ENCODE measurements at places on chromosomes 16 and 17.

GRCh38 chr16:50390914-50391716 is 22.3 kb upstream of the BRD7 start:
- DNase-seq: no peak

- DNase-seq: no peak
Observed at GRCh38 chr16:10812312-10813098, 6.1 kb downstream of the TVP23A start.

- no peak for DNase-seq
Observed at GRCh38 chr16:28186752-28187151, 25.0 kb downstream of the XPO6 start.

DNA sequence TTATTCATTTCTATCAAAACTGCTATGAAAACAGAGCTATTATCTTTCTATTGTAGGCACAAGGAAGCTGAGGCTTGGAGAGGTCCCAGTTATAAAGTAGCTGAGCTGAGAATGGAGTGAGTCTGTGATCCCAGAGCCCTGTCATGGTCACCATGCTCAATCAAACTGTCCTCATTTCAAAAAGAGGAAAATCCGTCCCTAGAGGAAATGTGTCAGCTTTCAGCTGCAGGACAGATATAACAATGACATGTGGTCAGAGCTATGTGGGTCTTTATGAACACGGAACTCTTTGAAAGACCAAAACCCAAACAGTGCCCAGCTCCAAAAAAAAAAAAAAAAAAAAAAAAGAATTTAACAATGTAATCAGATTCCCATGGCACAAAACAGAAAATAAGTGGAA is 266.1 kb downstream of the XYLT1 start:
- no peak for DNase-seq

GRCh38 chr16:11349599-11350276 is 4.5 kb downstream of the RMI2 start:
- no peak for DNase-seq

DNA sequence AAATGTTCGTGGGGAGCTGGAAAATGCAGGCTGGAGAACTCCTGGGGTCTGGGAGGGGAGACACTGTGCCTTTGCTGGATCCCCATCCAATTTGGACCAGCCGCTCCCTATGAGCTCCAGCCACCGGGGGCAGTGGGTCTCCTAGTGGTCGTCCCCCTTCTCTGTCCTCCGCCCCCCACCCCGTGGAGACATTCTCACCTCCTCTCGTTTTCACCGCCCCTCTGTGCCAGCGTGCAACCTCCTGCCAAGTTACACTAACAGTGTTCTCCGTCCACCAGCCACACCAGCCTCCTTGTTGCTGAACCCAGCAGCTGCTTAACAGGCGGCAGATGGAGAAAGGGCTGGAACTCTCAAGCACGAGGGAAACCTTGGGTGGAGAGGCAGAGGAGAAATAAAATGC is 67.4 kb upstream of the SOX9 start:
- DNase-seq: no peak

- DNase-seq: no peak
Observed at GRCh38 chr17:8314797-8315763, 5.0 kb downstream of the ARHGEF15 start.

DNA sequence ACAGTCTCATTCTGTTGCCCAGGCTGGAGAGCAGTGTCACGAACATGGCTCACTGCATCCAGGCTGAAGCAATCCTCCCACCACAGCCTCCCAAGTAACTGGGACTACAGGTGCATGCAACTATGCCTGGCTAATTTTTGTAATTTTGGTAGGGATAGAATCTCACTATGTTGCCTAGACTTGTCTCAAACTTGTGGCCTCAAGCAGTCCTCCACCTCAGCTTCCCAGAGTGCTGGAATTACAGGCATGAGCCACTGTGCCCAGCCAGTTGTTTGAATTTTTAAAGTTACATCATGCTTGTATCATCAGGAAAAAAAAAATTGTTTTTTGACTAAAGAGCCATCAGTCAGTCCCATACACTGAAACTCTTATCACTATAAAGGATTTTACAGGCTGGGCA is 17.1 kb upstream of the VPS4A start:
- DNase-seq: no peak

DNA sequence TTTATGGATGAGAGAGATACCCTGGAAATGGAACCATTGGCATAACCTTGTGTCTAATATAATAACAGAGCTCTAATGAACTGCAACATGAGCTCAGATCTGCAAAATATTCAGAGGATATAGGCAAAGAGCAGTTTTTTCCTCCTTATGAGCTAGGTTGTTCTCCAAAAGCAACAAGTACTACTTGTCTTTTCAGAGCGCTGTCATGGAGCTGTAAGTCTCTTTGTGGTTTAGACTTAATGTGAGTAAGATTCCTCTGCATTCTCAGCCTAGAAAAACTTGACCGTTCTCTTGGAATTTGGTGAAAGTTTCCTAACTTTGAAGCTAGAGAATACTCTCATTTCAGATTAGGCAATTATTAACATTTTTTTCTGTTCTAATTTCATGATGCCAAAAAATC is 85.2 kb downstream of the FTO start:
- DNase-seq: no peak

DNA sequence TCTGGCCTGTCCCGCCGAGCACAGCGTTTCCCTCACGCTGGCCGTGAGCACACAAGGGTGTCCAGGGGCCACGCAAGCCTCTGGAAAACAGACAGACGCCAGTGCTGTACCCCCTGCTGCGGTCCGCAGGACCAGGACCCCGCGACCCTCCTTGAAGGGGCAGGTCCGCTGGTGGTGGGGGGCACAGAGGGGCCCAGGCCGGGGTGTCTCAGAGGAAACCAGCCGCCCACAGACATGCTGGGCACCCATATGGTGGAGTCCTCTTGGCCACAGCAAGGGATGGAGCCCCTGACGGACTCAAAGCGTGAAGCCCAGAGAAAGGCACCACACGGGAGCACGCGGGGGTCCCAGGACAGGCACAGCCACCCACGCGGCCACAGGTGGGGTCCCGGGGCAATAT is 34.4 kb downstream of the METRNL start:
- no peak for DNase-seq

DNA sequence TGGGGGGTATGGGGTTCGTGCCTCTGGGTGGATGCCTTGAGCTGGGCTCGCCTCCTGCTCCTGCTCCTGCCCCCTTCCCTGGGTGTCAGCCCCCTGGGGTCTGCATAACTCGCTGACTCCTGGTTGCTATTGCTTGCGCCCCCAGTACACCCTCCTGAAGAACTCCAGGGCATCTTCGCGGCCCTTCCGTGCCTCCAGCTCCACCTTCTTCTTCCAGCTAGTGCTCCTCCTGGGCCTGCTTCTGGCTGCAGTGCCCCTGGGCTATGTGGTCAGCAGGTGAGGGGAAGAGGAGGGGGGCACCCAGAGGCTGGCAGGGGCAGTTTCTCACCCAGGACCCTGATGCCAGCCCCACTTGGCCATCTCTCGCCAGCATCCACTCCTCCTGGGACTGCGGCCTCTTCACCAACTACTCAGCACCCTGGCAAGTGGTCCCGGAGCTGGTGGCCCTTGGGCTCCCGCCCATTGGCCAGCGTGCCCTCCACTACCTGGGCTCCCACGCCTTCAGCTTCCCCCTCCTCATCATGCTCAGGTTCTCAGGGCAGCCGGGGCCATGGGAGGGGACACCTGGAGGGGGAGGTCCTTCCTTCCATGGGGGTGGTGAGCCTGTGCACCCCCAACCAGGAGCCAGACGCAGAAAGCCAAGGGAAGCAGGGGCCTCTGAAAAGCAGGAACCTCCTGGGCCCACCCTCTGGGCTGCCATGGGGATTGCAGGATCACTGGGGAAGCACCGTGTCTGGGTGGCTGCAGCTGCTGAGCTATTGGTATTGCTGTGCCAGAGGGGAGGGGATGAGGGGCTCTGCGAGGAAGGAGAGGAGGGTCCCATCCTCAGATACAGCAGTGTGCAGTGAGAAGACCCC is 7.8 kb upstream of the C17orf99 start:
- DNase-seq: no peak

DNA sequence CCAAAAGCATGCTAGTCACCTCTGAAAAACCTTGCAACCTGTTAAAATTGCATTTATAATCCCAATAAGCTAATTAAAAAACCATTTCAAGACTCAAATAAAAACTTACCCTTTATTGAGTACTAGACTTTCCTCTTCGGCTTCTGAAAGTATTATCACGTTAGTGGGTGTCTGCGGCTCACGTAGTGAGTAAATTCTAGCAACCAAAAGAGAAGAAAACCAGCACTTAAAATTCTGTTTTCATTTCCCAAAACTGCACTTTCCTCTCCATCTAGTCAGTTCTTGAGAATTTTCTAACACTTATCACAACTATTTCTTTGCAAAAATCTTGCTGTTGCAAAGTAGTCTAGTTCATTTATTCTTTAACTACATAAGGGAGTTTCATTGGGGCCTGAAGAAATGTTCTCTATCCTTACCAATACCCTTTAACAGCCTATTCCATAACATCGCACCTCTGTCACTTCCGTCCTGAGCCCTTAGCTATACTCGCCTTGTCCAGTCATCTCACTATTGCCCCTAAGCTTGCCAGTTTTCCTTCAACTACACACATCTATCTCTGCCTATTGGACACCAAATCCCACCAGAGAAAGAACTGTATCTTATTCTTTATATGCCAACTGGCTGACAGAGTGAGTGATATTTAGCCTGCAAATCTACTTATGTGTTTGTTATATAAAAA is 8.7 kb downstream of the NUP88 start:
- no peak for DNase-seq

- DNase-seq: no peak
Observed at GRCh38 chr16:17749706-17750105, 278.9 kb upstream of the XYLT1 start.

GRCh38 chr17:82920150-82920549 is 80.3 kb upstream of the ZNF750 start:
- no peak for DNase-seq

DNA sequence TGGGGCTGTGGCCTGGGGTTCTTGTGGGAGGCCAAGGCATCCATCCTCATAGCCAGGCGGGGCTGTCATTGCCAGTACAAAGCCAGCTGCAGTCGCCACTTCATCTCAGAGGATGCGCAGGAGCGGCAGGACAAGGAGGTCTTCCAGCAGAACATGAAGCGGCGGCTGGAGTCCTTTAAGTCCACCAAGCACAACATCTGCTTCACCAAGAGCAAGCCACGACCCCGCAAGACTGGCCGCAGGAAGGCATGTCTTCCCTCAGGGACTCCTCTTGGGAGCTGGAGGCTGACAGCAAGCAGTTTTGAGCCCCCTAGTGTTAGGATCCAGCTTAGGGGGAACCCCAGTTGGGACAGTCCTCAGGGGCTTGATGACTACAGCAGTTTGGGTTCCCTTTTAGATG is 15.1 kb upstream of the PLEKHG4 start:
- no peak for DNase-seq

DNA sequence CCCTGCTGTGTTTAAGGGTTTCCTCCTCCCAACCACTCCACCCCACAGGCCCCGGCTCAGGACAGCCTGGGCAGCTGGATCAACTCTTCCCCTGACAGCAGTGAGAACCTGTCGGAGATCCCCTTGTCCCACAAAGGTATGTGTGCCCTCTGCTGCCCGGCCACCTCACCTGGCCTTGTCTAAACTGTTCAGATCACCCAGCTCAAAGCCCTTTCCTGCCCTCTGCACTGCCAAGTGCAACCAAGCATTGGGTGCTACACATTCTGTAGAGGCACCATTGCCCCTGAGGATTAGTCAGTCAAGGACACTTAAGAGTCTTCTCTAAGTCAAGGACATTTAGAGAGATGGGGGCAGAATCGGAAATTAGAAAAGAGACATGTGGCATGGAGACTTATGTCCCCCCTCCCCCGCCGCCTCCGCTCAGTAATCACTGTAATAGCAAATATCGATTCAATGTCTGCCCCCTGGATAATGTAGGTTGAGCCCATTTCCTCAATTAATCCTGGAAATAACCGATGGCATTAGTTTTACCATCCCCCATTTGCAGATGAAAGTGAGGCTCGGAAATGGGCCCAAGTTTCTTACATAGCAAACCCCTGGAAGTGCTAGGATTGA is 8.1 kb downstream of the BTBD17 start:
- DNase-seq: no peak

GRCh38 chr17:77324227-77324626 is 183.5 kb downstream of the SEC14L1 start:
- no peak for DNase-seq

DNA sequence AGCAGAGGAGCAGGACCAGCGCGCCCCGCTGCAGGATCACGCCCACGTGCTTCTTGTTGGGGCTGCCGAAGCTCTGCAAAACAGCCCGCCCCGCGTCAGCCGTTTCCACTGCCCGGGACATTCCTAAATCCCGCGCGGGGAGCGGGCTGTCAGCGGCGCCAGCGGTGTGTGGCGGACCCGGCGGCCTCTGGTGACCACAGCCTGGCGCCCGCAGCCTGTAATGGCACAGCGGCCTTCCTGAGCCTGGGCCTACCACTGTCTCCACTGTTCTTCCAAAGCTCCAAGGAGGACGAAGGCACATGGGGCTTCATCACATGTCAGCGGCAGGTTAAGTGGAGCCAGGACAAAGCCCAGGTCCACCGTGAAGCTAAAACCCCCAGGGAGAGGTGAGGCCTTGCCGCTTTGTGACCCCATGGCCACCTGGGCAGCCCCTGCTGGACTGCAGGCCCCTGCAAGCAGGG is 2.5 kb downstream of the SLC47A2 start:
- DNase-seq: no peak

GRCh38 chr16:29819506-29819905 is 756 bp upstream of the MVP start:
- DNase-seq: no peak

- DNase-seq: no peak
Observed at GRCh38 chr17:80926591-80927250, 64.9 kb upstream of the CHMP6 start.

DNA sequence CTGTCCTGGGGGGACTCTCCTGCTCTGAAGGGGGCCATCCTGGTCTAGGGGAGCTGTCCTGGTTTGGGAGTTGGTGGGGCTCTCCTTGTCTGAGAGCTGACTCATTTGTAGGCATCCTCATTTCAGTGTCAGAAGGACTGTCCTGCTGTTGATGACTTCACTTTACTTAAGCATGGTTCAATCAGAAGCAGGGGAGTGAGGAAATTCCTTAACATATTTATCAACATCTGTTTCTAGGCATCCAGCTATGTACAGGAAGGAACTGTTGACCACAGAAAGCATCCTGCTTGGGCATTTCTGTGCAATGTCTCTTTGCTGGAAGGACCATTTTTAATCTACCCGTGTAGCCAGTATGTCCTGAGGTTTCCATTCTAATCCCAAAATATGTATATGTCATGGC is 502.7 kb upstream of the HSBP1 start:
- DNase-seq: no peak

GRCh38 chr16:55836158-55836611 is 3.3 kb upstream of the CES1 start:
- DNase-seq: no peak

GRCh38 chr17:80359422-80360110 is 55.4 kb upstream of the ENDOV start:
- no peak for DNase-seq

GRCh38 chr16:54347961-54348360 is 61.4 kb upstream of the IRX3 start:
- DNase-seq: no peak

GRCh38 chr17:81491181-81491581 is 21.4 kb downstream of the ACTG1 start:
- DNase-seq: no peak

GRCh38 chr17:81648013-81648706 is 8.2 kb downstream of the PDE6G start:
- DNase-seq: no peak

- DNase-seq: no peak
Observed at GRCh38 chr17:47717979-47718621, 14.9 kb upstream of the TBX21 start.

GRCh38 chr17:41498276-41498675 is 7.1 kb downstream of the KRT13 start:
- DNase-seq: no peak

- DNase-seq: no peak
Observed at GRCh38 chr16:1338855-1339675, 5.6 kb downstream of the BAIAP3 start.
